ENCODE measurements at places on chromosomes 5 and 9.

GRCh38 chr5:1106385-1107166 is 5.3 kb downstream of the SLC12A7 start:
- no peak for ATAC-seq

DNA sequence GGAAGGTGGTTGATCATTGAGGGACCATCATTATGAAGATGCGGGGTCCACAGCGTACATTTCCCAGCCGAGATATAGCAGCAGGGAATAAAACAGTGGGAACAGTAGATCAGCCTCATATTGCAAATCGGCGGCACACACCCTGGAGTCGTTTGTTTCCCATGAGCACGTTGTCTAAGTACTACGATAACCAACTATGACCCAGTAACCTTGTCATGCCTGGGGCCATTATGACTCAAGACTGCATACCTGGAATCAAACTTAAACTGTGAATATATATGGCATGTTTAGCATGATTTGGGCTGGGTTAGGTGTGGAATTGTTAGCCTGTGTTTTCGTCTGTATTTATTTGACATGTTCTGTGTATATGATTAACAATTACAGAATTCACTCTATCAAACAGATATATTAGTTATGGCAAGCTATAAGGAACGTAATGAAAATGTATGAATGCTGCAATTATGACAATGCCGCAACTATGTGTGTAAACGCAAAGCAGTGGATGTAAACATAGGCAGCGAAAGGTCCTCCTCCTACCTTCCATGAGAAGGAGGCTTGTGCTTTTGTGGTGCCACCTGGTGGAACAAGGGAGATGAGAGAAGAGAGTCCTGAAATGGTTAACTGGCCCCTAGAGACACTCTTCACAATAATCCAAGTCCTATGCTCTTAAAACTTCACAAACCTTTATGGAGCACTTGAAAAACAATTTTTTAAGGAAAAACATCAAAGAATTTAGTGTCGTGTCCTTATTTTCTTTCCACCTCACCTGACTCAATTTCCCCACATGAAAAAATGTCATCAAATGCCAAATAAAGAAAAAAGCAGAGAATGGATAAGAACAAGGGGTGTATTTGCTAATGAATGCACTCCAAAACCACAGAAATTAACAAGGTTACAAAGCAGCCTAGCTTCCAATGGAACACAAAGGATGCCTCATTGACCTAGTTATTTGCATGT is 47.1 kb downstream of the SEMA5A start:
- no peak for ATAC-seq

DNA sequence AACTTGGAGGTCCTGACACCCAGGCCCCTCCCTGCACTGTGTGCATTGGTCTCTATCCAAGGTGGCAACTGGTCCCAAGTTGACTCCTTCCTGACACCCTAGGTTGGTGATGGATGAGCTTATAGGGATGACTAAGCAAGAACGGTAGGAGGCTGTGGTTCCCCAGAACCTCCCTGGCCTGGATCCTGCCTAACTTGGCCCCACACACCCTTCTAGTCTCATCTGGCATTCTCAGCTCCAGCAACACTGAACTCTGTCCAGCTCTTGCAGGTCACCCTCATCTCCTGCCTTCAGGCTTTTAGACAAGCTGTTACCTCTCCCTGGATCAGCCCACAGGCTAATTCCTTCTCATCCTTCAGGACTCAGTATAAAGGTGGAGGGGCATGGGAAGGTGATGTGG is 16.5 kb downstream of the AQP3 start:
- no peak for ATAC-seq

DNA sequence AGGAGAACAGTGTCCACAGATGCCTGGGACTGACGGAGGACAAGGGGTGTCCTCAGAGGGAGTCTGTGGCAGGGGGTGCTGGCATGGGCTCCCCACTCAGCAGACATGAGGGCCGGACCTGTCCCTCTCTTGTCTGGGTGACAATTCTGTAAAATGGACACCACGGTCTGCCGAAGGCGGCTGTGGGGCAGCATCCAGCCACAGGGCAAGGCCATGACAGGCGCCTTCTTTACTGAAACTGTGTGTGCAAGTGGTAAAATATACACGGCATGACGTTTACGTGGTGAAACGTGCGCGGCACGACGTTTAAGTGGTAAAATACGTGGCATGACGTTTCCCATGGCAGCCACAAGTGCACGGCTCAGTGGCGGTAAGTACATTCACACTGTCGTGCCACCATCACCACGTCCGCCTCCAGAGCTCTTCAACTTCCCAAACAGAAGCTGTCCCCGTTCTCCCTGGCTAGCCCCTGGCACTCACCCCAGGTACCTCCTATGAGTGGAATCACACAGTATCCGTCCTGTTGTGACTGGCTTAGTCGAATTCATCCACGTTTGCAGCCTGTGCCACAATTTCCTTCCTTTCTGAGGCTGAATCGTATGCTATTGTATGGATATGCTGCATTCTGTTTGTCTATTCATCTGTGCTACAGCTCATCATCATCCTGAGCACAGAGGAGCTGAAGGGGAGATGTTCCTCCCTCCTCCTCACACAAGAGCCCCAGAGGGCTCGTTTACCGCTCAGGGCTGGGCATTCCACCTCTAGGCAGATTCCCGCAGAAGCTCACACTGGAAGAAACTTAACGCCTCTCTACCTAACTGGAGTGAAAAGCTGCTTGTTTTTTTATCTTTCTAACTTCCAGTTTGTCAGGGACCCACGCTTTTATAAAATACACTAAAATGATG is 52.5 kb downstream of the COL23A1 start:
- ATAC-seq: no peak

DNA sequence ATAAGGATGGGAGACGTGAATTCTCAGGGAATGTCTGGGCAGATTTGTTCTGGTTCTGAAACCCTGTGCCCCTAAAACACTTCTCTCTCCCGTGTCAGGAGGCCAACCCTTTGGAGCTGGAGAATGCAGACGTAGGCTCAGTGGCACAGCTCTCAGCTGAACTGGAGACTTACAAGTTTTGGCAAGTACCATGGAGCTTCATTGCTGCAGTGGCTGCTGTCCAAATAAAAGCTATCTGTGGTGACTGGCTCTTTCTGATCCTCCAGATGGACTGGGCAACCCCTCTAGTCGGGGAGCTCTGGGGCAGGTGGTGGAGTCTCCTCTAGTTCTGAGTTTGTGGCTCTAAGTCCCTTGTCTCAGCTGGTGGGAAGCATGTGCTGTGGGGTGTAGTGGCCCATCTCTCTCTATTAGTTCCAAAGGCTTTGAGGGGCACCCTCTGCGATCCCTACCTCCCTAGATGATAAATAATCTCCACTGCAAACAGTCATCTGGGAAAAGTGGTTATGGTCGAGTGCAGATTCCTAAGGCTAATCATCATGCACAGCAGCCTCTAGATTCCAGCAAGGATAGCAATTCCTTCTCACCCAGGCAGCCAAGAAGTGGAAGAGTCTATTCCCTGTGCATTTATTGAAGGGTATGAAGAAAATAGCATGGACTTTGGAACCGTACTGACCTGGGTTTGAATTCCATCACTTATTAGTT is 204.2 kb upstream of the KLF4 start:
- ATAC-seq: no peak

- ATAC-seq: no peak
These were observed 97.8 kb downstream of the C9orf152 start for GRCh38 chr9:110110154-110110553.

DNA sequence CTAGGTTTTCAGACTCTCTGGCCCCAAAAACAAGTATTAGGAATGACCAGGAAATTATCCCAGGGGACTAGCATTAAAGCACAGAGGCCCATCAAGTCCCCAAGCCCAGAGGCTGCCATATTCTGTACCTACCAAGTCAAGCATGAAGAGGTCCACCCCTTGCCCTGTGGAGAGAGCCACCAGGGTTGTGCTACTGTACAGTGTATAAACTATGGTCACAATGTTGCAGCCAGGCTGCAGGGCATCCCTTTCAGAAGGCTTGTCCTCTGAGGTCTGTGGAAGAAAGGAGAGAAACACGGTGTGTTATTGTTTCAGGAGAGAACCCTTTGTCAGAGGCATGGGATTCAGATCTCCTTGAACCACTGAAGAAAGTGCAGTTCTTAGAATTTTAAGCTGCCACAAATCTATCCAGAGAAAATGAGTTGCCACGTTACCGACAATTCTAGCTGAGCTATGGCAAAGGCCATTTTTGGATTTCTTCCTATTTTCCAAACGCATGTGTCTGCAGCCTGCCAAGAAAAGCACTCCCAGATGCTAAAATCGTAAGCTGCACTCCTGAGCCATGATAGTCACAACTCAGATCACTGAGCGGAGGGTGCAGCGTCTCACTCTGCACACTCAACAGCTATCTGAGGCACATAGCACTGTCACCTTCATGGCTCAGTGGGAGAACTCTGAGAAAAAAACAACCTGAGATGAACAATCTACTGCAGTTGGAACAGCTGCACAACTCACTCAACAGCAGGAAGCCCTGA is 45.5 kb upstream of the SPATA31E1 start:
- ATAC-seq: no peak

GRCh38 chr5:132674671-132675506 is 1.1 kb downstream of the IL4 start:
- no peak for ATAC-seq

GRCh38 chr5:25181249-25181648 is 536.5 kb upstream of the CDH10 start:
- no peak for ATAC-seq

GRCh38 chr5:4130819-4131218 is 535.2 kb downstream of the IRX1 start:
- no peak for ATAC-seq

GRCh38 chr5:44603496-44604272 is 205.1 kb upstream of the MRPS30 start:
- no peak for ATAC-seq

GRCh38 chr5:111387361-111387760 is 125.0 kb downstream of the STARD4 start:
- no peak for ATAC-seq

DNA sequence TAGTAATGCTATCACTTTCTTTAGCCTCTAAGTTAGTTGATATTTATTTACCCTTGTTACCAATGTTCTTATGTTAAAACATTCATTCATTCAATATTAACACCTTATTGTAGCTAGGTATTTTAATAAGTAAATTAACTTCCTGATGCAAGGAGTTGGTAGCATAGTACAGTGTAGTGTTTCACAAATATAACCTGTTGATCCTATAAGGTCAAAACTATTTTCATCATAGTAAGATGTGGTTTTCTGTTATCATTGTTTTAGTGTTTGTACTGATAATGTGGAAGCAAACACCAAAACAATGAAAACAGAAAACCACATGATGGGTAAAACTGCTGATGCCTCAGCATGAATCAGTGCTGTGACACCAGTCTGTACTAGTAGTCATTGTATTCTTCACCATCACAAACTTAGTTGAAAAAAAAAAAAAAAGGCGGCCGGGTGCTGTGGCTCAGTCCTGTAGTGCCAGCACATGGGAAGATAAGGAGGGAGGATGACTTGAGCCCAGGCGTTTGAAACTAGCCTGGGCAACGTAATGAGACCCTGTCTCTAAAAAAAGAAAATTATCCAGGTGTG is 36.5 kb downstream of the ZCCHC7 start:
- ATAC-seq: peak; percentile 80

DNA sequence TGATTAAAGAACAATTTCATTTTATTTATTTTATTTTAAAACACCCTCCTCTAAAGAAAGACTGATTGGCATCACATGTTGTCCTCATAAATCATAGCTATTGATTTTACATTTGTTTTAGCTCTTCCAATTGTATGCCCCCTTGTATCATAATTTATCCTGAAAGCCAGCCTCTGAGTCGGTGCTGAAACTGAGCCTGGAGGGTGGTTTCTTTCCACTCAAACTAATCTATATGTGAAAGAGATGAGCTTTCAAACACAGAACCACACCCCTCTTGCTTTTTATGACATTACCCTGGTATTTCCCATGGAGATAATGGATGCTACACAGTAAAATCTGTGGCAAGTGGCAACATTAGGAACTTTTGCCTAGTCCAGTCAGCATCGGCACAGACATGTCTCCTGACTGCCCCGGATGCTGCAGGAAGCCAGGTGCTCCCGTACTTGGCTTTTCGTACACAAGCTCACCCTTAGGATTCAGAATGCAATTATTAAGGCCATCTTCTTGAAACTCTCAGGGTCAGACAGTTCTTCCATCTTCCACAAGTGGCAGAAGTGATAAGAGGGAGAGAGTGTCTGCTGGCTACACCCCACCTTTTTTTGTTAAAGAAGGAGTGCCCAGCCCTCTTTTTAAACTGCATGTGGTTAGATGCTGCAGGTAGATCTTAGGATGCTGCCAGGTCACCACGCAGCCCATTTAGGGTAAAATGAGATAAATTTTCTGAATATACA is 91.1 kb downstream of the SNCAIP start:
- ATAC-seq: no peak

Data from activated CD4-positive, CD25-positive, alpha-beta regulatory T cell treated with anti-CD3 and anti-CD28 coated beads, Interleukin-2, amount 50 U/mL, for 24 hours (primary cell).